Spinal cord (tissue), 10 donors: ENCODE measurements at places on chromosomes 11 and 22. TPM values are rescaled to one million over a fixed set of nuclear protein-coding genes. Genes with fewer than 3 reads are reported as not detected.
A peak's percentile ranks its signal among the peaks of the same experiment; 100 is the strongest.

Gene CD82
- polyA plus RNA-seq: 51.6 TPM

Gene THAP7
- 29.4 TPM for polyA plus RNA-seq

Gene TEX12
- polyA plus RNA-seq: not detected

DNA sequence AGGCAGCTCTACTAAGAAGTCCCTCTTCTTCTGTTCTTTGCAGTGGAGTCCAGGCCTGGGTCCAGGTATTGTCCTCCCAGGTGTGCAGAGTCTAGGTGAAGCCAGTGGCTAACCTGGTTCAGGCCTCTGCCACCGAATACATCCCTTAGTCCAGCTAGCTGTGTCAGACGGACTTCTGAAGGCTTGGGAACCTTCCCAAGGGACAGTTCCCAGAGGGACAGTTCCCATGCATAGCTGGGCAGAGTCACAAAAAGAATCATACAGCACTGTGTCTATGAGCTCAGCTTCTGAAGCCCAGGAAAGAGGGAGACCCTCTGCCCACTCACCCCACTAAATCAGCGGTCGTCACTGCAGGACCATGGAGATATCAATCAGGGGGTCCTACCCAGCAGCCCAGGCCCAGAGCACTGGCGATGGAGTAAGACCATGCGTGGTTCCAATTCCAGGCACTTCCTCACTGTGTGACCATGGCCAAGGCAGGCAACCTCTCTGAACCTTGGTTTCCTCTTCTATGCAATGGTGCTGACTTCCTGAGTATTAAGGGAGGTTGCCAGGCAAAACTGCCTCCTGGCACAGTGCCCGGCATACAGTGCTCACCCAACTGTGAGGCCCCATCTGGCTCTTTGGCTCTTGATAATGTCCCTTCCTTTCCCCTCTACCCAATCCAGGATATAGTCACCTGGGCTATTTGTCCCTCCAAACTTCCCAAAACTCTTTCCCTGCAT lies 3.4 kb downstream of the MS4A10 start:
- no peak for DNase-seq

DNA sequence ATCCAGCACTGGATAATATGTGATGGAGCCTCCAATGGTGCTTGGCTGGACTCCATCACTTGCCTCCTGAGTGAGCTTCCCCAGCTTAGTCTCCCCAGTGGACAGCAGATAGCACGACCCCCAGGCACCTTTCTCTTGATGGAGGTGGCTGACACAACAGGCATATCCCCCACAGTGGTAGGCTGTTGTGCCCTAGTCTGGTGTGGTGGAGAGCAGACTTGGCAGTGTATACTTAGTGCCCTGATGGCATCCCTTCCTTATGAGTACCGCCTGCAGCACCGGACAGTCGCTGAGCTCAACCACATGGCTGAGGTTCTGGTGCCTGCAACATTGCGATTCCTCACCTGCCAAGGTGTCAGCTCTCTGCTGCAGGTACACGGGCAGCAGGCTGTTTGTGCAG lies 50.1 kb downstream of the DNHD1 start:
- DNase-seq: no peak

Gene C1QTNF5
- polyA plus RNA-seq: 42.1 TPM

- DNase-seq: no peak
These were observed 17.6 kb upstream of the RELA start for GRCh38 chr11:65680192-65680743.

GRCh38 chr11:83801799-83802198 lies 515.6 kb upstream of the CCDC90B start:
- DNase-seq: no peak

DNA sequence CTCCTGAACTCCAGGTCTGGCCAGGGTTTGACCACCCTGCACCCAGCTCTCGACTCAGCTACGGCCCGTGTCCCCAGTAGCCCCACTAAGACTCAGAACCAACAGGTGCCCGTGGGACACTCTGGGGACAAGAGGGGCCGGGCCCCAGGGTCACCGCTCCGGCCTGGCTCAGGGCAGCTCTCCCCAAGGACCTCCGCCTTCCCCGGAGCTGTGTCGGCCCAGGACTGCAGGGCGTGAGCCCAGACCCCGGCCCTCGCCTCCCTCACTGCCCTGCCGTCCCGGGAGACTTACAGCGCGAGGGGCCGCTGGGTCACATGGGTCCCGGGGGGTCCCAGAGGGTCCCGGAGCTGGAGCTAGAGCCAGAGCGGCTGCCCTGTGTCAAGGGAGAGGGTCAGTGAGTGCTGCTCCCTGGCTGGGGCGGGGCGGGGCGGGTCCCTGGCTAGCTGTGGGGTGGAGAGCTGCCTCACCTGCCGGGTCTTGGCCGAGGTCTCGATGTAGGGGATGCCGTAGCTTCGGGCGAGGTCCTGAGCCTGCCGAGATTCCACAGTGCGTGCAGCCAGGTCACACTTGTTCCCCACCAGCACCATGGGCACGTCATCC lies 2.3 kb downstream of the HRAS start:
- DNase-seq: no peak

Gene RTN4R
- polyA plus RNA-seq: 25.9 TPM

Gene APOA4
- polyA plus RNA-seq: not detected

- no peak for DNase-seq
These were observed 3.2 kb downstream of the SEZ6L start for GRCh38 chr22:26172389-26172990.

DNA sequence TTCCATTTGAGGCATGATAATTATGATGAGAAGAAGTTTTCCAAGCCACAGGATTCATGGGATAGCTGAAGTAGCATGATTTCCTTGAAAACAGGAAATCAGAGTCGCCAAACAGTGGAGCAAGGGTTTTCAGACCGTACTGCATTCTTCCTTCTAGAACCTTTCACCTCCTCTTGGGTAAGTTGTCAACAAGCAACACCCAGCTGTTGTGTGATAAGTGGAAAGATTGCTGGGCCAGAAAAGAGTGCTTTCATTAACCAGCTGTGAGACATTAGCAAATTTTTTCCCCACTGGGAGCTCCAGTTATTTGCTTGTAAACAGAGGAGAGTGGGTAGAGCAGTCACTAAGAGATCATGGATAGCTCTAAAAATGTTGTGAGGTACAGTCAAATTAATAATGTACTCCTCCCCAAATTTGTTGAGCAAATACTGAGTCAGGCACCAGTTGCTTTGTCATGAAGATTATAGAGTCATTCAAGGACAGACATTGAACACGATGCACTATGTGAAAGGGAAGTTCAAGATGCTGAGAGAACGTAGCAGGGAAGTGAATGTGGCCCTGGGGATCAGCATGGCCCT lies 11.7 kb upstream of the MPEG1 start:
- no peak for DNase-seq

Gene HSD17B12
- polyA plus RNA-seq: 91.4 TPM

DNA sequence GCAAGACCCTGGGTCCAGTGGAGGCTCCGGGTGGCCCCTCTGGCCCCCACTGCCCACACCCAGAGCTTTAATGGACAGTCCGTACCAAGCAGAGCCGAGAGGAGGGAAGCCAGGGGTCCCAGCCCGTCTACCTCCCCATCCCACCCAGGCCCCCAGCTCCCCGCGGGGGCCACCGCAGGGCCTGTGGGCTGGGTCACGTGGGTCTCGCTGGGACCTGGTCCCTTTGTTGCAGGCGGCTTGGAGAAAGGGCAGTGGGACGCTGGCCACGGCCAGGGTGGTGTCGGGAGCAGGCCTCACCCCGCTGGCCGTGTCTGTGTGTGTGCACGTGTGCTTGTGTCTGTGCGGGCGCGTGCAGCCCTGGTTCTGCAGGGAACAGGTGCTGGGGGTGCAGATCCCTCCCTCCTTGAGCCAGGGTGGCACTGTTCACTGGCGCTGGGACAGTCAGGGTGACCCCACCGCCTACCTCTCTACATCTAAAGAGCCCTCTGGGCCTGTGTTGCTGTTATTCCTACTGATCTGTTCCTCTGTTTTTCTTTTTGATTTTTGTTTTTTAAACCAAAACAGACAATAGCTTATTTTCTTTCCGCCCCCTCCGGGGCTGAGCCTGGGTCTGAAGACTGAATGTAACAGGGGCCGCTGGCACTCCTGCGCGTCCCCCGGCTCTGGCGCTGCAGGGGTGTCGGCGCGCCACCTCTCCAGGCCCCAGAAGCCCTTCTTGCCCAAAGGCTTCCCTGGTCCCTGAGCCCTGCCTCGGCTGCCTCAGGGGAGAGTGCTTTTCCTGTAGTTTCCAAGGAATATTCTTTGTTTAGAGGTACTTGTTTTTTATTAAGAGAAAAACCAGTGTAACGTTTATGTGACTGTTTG lies 20.1 kb upstream of the TMEM191C start:
- no peak for DNase-seq

DNA sequence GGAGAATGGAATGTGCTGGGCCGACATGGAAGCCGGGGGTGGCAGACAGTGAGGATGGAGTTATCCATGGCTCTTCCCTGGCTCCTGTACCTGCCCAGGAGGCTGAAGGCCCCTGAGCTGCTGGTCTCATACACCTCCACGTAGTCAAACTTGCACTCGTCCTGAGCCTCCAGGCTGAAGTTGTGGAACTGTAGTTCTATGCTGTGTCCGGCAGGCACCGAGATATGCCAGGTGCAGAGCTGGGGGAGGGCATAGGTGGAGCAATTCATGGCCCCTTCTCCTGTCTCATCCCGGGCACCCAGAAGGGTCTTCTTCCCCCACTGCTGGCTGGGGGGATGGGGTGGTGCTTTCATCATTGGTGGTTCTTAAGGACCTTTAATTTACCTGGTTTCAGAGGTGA lies 2.8 kb downstream of the MFRP start:
- DNase-seq: no peak

Gene CALCB
- polyA plus RNA-seq: 57.4 TPM

GRCh38 chr11:32154275-32154674 lies 63.4 kb downstream of the RCN1 start:
- no peak for DNase-seq

GRCh38 chr11:119380827-119381180 lies 686 bp downstream of the USP2 start:
- no peak for DNase-seq

- DNase-seq: no peak
These were observed 428.5 kb downstream of the TMEM135 start for GRCh38 chr11:87466223-87466622.

DNA sequence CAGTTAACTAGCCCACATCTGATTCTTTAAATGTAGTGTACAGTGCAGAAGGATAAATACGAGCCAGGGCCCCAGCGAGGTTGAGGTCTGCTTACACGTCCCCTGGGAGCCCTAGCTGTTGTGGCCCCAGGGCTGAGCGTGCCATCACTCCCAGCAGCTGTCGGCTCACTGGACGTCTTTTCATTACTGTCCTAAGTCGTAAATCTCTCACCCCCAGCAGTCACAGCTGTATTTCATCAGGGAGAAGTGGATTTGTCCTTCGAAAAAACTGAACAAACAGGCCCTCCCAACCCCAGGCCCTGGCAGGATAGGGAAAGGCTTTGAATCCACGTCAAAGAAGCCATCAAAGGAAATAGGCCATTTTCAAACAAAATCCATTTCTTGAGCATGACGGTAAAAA lies 110.4 kb upstream of the CSNK2A3 start:
- DNase-seq: peak; percentile 46

GRCh38 chr11:87604350-87604749 lies 566.6 kb downstream of the TMEM135 start:
- peak; percentile 29 for DNase-seq
